ENCODE measurements at places on chromosomes 16 and 17. TPM values are rescaled to one million over a fixed set of nuclear protein-coding genes. Genes with fewer than 3 reads are reported as not detected.

GRCh38 chr16:71412270-71413160 is 29.3 kb downstream of the TLE7 start:
- peak; percentile 80 for DNase-seq

Gene C16orf86
- total RNA-seq: 2.8 TPM

Gene ACSM5
- 0.60 TPM for total RNA-seq

DNA sequence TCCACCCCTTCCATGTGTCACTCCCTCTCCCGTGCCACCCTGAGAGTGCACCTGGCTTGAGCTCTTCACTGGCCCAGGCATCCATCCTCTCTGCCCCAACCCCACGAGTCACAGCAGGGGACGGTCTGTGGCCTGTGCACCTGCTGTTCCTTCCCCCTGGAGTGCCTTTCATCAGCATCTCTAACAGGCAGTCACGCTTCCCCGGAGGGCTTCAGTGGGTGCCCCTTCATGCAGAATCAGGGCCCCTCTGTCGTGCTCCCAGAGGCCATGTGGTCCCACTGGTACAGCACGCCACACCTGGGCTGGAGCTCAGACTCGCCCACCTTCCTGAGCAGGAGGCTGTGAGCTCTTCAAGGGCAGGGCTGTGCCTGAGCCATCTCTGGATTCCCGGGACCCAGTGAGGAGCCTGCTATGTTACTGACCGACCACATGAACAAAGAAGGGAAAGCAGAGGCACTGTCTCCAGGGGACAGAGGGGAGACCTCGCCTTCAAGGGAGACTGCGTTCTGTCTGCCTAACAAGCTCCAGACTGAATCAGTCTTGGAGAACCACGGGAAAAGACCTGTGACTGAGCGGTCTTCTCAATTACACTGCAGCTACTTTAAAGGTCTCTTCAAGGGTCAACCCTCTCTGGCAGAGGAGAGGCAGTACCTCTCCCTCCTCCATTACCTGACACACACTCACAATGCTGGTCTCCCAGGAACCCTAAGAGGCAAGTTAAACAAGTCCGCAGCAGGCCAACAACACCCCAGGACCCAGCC is 78.8 kb upstream of the DOC2B start:
- no peak for DNase-seq

DNA sequence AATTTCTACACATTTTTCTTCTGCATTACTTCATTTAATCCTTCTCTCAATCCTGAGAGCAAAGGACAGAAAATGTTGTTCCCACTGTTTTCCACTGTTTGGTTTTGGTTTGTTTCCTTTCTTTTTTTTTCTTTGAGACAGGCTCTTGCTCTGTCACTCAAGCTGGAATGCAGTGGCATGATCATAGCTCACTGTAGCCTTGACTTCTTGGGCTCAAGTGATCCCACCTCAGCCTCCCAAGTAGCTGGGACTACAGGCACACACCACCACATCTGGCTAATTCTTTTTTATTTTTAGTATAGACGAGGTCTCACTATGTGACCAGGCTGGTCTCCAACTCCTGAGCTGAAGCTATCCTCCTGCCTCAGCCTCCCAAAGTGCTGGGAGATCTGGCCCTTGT is 7.0 kb upstream of the ZNF652 start:
- DNase-seq: no peak

- peak; percentile 77 for DNase-seq
Measured at GRCh38 chr16:89449726-89450335, 40.5 kb downstream of the ANKRD11 start.

DNA sequence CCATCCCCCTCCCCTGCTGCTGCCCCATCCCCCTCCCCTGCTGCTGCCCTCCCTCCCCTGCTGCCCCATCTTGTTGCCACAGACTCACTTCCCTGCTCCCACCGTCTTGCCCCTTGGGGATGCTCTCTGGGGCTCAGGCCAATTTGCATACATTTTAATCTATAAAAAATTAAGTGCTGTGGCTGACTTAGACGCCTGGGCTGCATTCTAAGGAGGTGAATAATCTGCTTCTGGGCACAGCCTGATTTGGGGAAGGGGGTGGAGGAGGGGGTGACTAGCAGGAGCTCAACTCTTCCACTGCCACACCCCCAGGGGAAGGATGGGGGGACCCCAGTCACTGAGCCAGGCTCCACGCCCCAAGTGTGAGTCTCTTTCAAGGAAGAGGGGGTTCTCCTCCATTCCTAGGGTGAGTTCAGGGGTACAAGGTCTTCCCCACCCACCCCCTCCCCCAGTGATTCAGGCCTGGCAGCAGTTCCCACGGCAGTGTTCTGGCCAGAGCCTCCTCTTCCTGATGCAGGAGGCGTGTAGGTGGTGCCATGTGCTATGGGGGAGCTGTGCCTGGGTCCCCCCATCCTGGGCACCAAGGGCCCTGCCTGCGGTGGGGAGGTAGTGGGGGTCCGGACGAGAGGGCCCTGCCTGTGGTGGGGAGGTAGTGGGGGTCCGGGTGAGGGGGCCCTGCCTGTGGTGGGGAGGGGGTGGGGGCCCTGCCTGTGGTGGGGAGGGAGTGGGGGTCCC is 5.0 kb downstream of the DPH1 start:
- no peak for DNase-seq

Gene CDRT15L2
- total RNA-seq: not detected

- DNase-seq: peak; percentile 60
Measured at GRCh38 chr16:81604960-81605383, 160.4 kb downstream of the CMIP start.

DNA sequence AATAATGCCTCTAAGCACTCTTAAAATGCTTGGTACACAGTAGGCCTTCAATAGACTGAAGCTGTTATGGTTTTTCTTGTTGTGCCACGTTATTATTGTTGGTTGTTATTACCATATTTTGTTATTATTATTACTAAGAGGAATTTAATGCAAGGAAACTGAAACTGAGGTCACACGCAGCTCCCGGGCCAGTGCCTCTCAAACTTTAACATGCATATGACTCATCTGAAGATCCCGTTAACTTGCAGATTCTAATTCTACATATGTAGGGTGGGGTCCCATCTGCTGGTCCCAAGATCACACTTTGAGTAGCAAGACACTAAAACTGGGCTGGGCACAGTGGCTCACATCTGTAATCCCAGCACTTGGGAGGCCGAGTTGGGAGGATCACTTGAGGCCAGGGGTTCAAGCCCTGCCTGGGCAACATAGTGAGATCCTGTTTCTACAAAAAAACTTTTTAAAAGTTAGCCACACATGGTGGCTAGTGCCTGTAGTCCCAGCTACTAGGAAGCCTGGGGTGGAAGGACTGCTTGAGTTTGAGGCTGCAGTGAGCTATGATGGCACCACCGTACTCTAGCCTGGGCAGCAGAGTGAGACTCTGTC is 888 bp downstream of the ACSM5 start:
- DNase-seq: no peak

Gene VAT1L
- total RNA-seq: 0.20 TPM

DNA sequence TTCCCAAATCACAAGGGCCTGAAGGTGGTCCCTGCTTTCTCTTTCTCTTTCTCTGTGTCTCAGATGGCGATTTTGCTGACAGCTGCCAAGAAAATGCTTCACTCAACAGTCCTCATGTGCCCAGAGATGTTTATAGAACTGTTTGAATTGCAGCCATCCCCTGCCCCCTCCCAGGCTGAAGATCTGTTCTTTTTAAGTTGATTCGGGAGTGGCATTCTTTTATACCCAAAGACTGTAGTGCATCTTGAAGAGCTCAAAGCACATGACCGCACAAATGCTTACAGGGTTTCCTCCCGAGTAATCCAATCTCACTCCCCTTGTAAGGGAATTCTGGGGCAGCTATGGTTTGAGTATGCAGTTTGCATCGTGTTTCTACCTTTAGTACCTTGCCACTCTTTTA is 75.7 kb downstream of the SEC14L1 start:
- DNase-seq: no peak

DNA sequence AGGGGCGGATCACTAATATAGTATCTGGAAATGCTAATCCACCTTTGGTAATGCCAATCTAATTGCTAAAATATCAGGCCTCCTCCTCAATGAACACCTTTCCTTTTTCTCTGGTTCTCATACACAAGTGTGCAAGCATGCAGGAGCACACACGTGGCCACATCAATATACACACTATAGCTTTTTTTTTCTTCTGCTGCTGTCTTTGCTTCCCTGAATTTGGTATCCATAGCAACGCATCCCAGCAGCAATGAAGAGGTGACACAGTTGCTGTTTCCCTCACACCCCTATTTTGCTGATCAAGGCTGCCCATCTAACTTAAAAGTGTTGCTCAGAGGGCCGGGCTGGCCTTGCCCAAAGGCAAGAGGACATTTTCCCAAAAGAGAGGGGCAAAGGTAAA is 15.4 kb downstream of the NOG start:
- DNase-seq: no peak

GRCh38 chr17:67068999-67069398 is 24.6 kb downstream of the CACNG1 start:
- DNase-seq: no peak

DNA sequence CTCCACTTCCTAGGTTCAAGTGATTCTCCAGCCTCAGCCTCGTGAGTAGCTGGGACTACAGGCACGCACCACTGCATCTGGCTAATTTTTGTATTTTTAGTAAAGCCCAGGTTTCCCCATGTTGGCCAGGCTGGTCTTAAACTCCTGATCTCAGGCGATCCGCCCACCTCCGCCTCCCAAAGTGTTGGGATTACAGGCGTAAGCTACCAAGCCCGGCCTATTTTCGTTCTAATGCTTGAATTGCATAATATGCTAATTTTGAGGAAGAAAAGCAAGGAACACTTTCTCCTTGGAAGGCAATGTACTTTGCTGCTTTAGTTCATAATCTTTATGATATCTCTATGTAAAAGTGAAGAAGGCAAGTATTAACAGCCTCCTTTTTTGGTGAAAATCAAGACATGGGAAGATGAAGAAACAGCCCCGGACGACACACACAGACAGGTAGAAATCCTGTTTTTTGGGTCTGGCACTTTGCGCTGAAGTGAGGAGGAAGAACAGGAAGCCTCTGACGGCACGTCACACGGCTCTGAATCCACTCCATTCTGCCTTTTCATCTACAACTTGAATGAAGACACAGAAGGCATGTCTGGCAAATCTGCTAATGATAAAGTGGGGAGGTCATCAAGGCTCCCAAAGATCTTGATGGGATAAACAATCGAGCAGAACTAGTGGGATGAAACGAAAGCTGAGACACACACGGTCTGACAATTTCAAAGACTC is 24.9 kb downstream of the VPS53 start:
- no peak for DNase-seq

Gene CHD9NB
- total RNA-seq: under 0.01 TPM

GRCh38 chr17:9330141-9330540 is 245.5 kb downstream of the STX8 start:
- DNase-seq: no peak

DNA sequence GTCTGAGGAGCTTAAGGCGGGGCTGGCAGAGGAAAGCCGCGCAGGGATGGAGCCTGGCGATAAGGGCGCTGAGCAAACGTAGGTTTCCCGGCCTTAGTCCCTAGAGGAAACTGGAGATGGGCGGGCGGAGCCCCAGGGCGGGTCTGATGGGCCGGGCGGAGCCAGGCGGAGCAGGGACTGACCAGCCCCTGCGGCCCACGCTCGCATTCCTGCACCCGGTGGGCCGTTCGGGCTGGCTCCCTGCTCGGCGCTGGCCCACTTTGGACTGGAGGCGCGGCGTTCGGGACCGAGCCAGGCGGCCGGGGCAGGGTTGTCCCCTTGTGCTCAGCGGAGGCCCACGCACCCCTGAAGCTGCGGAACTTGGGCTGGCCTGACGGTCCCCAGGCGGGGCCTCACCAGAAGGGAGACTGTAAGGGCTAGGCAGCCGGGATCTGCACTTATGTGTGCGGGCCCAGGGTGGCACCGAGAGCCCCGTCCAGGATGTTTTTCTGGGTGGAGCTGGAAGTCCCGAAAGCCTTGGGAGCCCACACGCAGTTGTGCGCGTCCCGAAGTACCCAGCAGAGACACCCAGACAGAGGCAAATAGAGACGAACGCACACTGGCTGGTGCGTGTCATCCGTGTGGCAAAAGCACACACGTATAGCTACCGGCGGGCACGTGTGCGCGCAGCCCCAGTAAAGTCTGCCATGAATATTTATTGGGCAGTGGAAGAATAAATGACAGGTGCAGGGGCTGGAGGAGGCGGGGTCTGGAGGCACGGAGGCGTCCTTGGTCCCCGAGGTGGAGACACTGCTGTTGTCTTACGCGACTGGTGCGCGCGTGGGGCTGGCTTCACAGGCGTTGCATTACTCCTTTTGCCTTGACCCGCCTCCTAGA is 1.4 kb downstream of the PYDC1 start:
- DNase-seq: peak; percentile 26

GRCh38 chr16:49345829-49346228 is 27.8 kb upstream of the C16orf78 start:
- DNase-seq: no peak

Gene SLFN5
- total RNA-seq: 16.3 TPM

- no peak for DNase-seq
Measured at GRCh38 chr17:37859451-37859850, 64.8 kb upstream of the TBC1D3K start.

DNA sequence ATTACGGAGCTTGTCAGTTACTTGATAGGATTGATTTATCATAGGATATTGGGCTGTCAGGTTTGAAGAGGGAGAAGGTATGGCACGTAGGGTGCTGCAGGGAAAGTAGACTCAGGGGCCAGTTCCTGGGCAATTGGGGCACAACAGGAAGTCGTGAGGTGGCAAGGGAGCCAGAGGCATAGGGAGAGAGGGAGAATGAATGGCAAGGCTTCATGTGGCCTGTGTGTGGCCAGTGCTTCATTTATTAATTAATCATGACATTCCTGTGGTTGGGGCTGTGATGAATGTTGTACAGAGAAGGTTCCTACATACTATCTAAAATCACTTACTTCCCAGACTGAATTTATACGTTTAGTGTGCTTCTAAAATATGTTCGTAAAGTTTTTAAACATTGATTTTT is 19.3 kb downstream of the MFSD11 start:
- no peak for DNase-seq

Gene KRT31
- total RNA-seq: not detected

Gene CCL3
- not detected for total RNA-seq

GRCh38 chr17:65370669-65371131 is 190.7 kb downstream of the AXIN2 start:
- DNase-seq: peak; percentile 90

DNA sequence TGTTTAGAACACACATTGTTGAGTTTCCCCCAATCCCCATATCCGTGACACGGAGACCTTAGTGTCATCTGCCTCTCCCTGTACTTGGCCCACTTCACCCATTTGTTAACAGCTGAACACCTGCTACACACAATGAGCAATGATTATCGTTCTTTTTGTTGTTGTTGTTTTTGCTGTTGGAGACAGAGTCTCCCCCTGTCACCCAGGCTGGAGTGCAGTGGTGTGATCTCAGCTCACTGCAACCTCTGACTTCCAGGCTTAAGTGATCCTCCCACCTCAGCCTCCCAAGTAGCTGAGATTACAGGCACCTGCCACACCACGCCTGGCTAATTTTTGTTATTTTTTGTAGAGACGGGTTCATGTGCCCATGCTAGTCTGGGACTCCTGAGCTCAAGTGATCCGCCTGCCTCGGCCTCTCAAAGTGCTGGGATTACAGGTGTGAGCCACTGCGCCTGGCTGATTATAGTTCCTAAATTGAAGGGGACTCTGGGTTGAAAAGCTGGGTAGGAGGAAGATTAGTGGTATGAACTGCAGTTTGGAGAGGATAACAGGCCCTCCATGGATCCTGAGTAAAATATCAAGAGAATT is 21.6 kb downstream of the NDE1 start:
- DNase-seq: no peak
